Body of pancreas (tissue), 4 donors: ENCODE measurements at places on chromosomes 3 and 15. TPM values are rescaled to one million over a fixed set of nuclear protein-coding genes. Genes with fewer than 3 reads are reported as not detected.

GOLGA8A gene
- 65.6 TPM for total RNA-seq

- peak overlapping the region; percentile 85 for H3K27ac ChIP-seq
- H3K36me3 ChIP-seq, result no peaks in the 10 kb centered on the region
- H3K4me3 ChIP-seq, result no peak overlapping the region
- DNase-seq, result peak; percentile 81
Observed at GRCh38 chr15:93382200-93382820, 293.3 kb upstream of the RGMA start.

- H3K4me3 ChIP-seq, result no peak overlapping the region
- no peaks in the 10 kb centered on the region for H3K27me3 ChIP-seq
- DNase-seq, result no peak
- no peaks in the 10 kb centered on the region for H3K4me1 ChIP-seq
- H3K27ac ChIP-seq, result no peak overlapping the region
- no peaks in the 10 kb centered on the region for H3K36me3 ChIP-seq
Observed at GRCh38 chr15:58584789-58585461, 153.1 kb downstream of the LIPC start.

- H3K4me3 ChIP-seq, result no peak overlapping the region
- no peak overlapping the region for H3K27ac ChIP-seq
- no peak for DNase-seq
- no peaks in the 10 kb centered on the region for H3K27me3 ChIP-seq
Observed at GRCh38 chr3:44886561-44886960, 12.2 kb downstream of the TGM4 start.

DNA sequence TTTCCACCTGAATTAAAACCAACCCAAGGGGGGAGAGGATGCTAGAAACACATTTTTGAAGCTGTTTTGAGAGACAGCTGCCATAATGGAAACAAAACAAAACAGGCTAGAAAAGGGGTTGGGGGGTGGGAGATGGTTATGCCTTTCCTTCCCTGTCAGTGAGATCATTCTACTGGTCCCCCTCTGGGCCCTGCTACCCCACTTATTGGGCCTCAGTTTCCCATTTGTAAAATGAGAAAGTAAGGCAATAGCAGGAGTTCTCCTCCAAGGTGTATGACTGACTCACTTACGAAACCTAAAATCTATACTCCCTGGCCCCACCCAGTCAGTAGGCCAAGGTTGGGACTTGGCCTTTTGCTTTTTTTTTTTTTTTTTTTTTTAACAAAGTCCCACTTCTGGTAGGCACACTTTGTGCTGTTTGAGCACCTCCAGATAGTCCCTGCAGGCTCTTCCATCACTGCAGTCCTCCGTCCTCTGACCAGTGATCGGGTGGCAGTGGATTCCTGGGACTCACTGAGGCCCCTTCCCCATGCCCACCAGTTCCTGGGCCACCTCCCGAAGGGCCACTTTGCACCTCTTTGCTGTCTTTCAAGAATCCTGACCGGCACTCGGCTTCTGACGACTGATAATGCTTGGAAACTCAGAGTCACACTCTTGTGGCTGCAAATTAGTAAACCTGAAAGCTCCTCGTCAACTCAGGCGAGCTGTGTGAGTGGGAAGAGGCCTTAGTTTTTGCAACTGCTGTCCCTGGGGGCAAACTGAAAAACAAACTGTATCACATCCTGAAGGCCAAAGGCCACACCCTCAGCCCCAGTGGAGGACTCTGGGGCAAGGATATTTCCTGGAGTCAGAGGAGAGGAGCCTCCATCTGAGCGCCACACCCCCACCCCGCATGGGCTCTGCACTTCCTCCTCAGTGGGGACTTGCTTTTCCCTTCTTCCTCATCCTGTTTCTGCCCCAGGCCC, 6.7 kb upstream of the PSTPIP1 start:
- no peak overlapping the region for H3K4me3 ChIP-seq
- H3K4me1 ChIP-seq, result peaks cover 13% of the 10 kb centered on the region
- no peaks in the 10 kb centered on the region for H3K27me3 ChIP-seq
- H3K36me3 ChIP-seq, result no peaks in the 10 kb centered on the region
- no peak overlapping the region for H3K27ac ChIP-seq
- no peak for DNase-seq

GOLGA6L7 gene
- total RNA-seq, result not detected

DNA sequence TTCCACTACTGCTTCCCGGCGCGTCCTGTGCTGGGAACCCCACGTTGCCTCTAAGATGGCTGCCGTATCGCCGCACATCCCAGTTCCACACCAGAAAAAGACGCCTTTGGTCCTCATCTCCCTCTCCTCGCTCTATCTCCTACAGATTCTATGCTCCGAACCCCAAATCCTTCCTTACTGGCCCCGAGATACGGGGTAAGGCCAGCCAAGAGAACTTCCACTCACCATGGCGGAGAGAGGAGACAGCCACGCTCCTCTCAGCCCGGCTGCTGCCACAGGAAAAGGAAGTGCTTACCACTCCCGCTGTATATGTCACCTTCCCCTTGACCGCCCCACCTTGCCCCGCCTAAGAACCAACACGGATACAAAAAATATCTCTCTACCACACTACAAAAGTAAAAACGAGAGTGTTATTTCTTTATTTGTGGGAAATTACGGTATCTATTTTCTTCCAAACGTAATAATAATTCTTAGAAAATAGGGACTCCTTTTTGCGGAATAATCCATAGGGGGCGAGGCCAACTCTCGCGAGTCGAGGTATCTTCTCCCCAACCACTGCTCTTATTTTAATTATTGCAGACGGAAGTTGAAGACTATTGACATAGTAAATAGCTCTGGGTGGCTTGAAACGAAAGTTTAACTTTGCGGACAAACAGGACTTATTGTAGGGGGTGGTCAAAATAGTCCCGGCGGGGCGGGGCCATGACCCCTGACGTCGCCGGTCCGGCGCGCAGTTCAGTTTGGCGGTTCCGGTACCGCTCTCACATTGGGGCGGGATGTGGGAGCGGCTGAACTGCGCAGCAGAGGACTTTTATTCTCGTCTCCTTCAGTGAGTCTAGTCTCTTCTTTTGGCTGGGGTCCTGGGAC, at the start of the genes RPL4 and ZWILCH:
RPL4 (minus strand) TSS at position 293 of the 867 bp plus-strand sequence; CDS start at position 228, 65 bp downstream.
ZWILCH (plus strand) TSS at position 764 of the 867 bp plus-strand sequence; CDS start at position 777, 13 bp downstream.
- H3K27me3 ChIP-seq, result no peaks in the 10 kb centered on the region
- DNase-seq, result peak; percentile 83
- H3K4me3 ChIP-seq, result peak within 1 kb of the TSS; percentile 92
- H3K36me3 ChIP-seq, result peaks cover 7% of the 10 kb centered on the region

- no peak overlapping the region for H3K4me3 ChIP-seq
- no peaks in the 10 kb centered on the region for H3K27me3 ChIP-seq
- H3K27ac ChIP-seq, result peak overlapping the region; percentile 30
- H3K36me3 ChIP-seq, result no peaks in the 10 kb centered on the region
- DNase-seq, result no peak
Observed at GRCh38 chr15:70160803-70161565, 63.3 kb upstream of the TLE3 start.

DNA sequence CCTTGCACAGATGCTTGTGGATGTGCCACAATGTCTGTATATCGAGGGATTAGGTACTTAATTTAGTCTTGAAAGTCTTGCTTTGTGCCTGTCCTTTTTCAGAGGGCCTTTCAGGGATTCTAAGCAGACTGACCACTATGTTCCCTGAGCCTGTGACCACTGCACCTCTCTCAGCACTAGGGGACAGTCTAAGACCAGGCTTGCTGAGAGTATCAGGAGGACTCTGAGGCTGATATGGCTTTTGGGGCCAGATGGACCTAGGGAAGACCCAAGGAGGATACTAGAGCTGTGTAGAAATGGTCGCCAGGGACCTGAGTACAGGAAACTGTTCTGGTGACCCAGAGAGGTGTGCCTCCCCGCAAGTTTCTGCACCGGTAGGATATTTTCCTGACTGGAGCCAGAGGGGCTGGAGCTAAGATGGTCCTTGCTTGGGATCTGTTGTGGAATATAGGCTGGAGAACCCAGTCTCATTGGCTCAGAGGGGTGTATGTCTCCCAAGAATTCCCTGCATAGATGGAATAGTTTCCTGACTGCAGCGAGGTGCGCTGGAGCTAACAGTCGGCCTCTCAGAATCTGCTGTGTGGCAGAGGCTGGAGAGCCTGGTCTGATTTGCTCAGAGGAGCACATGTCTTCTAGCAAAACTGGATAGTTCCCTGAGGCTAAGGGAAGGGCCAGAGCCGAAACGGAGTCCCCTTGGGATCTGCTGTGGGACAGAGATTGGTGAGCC, 213.2 kb upstream of the DCBLD2 start:
- no peaks in the 10 kb centered on the region for H3K27me3 ChIP-seq
- H3K4me1 ChIP-seq, result no peaks in the 10 kb centered on the region
- no peak overlapping the region for H3K4me3 ChIP-seq
- DNase-seq, result no peak
- no peaks in the 10 kb centered on the region for H3K36me3 ChIP-seq
- no peak overlapping the region for H3K27ac ChIP-seq

GRCh38 chr15:75648156-75649000, 666 bp downstream of the SNX33 start:
- peaks cover 60% of the 10 kb centered on the region for H3K4me1 ChIP-seq
- peak overlapping the region; percentile 97 for H3K27ac ChIP-seq
- H3K27me3 ChIP-seq, result no peaks in the 10 kb centered on the region
- no peaks in the 10 kb centered on the region for H3K36me3 ChIP-seq
- DNase-seq, result peak; percentile 54

CAMK2N2 gene
- total RNA-seq, result 1.6 TPM

CSPG4 gene
- 3.1 TPM for total RNA-seq

CPN2 gene
- not detected for total RNA-seq

ZIC4 gene
- total RNA-seq, result not detected

C2CD4B gene
- total RNA-seq, result 75.8 TPM

DNA sequence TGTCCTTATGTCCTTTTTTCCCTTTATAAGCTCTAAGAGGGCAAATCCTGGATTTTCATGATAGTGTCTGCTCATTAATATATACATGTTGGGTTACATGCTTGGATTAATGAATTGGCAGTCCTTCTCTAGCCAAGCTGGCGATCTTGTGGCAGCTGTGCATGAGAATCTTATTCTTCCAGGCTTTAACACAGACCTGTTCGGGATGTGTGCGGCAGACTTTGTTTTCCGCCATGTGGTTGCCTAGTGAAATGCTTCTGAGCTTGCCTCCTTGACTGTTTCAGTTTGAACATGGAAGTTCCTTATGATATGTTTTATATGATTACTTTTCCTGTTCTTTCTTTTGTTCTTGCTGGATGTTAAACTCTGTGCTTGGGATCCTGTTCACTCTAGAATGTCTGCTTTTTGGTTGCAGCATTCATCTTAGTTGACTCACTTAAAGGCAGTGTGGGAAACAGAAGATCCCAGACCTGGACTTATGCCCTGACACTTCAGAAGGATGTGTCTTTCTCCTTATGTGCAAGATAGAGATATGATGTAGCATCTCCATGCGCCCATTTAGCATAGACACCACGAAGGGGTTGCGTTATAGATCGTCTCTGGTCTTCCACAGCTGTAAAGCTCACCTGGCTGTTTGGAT, 7.2 kb downstream of the CHCHD6 start:
- no peaks in the 10 kb centered on the region for H3K36me3 ChIP-seq
- DNase-seq, result no peak

KIAA1143 gene
- total RNA-seq, result 10.5 TPM

GRCh38 chr15:60648928-60649679, 170.2 kb upstream of the ICE2 start:
- H3K4me3 ChIP-seq, result no peak overlapping the region
- no peaks in the 10 kb centered on the region for H3K4me1 ChIP-seq
- H3K27ac ChIP-seq, result no peak overlapping the region
- no peaks in the 10 kb centered on the region for H3K27me3 ChIP-seq
- H3K36me3 ChIP-seq, result no peaks in the 10 kb centered on the region

DNA sequence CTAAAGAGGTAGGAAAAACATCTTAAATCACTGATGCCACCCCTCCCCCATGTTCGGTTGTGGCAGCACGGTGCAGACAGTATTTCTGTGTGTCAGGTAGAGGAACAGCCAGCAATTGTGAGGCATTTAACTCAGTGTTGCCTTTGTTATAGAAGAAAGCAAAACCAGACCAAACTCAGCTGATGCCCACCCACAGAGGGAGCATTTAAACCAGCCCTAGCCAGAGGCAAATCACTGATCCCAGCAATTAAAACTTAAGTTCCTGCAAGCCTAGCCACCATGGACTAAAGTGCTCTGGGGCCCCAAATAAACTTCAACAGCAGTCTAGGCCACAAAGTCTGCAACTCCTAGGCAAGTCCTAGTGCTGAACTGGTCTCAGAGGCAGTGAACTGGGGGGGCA, 94.5 kb downstream of the CFAP20DC start:
- H3K27ac ChIP-seq, result no peak overlapping the region
- DNase-seq, result no peak
- H3K27me3 ChIP-seq, result no peaks in the 10 kb centered on the region

GRCh38 chr3:194810076-194810475, 124.4 kb downstream of the FAM43A start:
- H3K27me3 ChIP-seq, result no peaks in the 10 kb centered on the region
- H3K36me3 ChIP-seq, result no peaks in the 10 kb centered on the region
- DNase-seq, result no peak
- H3K4me1 ChIP-seq, result no peaks in the 10 kb centered on the region

DNA sequence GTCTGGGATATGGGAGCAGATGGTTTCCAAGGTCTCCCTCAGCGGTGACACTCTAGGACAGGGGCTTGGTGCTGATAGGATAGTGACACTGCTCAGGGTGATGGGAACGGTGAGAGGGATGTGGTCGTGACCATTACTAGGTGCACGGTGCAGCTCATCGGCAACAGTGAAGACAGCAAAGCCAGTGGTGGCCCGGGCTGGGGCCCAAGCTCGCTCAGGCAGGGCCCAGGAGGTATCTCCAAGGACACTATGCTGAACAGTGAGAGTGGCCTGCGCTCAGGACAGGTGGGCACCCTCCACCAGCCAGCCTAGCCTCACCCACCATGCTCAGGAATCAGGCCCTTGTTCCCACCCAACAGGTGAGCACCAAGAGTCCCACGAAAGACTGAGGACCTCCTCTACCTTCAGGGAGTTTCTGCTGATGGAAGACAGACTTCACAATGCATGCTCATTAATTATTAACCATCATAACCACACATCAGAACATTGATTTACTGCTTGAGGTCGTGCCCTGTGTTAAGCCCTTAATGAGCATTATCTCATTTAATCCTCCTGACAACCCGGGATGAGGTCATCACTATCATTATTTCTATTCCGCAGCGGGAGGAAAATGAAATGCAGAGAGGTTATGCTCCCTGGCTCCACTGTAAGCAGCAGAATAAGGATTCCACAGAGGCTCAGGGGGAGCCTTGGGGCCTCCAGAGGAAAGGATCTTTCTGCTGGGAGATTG, 269.4 kb downstream of the UACA start:
- H3K27ac ChIP-seq, result no peak overlapping the region
- peaks cover 7% of the 10 kb centered on the region for H3K4me1 ChIP-seq
- H3K27me3 ChIP-seq, result no peaks in the 10 kb centered on the region
- no peaks in the 10 kb centered on the region for H3K36me3 ChIP-seq

GRCh38 chr3:78430741-78431140, 1337.1 kb downstream of the ROBO1 start:
- no peak for DNase-seq
- no peaks in the 10 kb centered on the region for H3K27me3 ChIP-seq
- H3K27ac ChIP-seq, result no peak overlapping the region
- no peaks in the 10 kb centered on the region for H3K4me1 ChIP-seq
- no peak overlapping the region for H3K4me3 ChIP-seq

GRCh38 chr3:30464381-30464780, 142.0 kb upstream of the TGFBR2 start:
- no peaks in the 10 kb centered on the region for H3K36me3 ChIP-seq
- no peaks in the 10 kb centered on the region for H3K27me3 ChIP-seq
- H3K27ac ChIP-seq, result no peak overlapping the region
- DNase-seq, result no peak
- H3K4me3 ChIP-seq, result no peak overlapping the region
- H3K4me1 ChIP-seq, result no peaks in the 10 kb centered on the region

NPAP1 gene
- total RNA-seq, result 0.33 TPM

ADCY5 gene
- 10.6 TPM for total RNA-seq

GRCh38 chr3:13070391-13071070, 2.7 kb downstream of the IQSEC1 start:
- no peak overlapping the region for H3K27ac ChIP-seq
- H3K36me3 ChIP-seq, result no peaks in the 10 kb centered on the region
- H3K4me1 ChIP-seq, result no peaks in the 10 kb centered on the region
- no peak for DNase-seq
- H3K4me3 ChIP-seq, result no peak overlapping the region
- H3K27me3 ChIP-seq, result no peaks in the 10 kb centered on the region
